CD4-positive, alpha-beta memory T cell (primary cell): ENCODE measurements at places on chromosomes 11 and 22.

DNA sequence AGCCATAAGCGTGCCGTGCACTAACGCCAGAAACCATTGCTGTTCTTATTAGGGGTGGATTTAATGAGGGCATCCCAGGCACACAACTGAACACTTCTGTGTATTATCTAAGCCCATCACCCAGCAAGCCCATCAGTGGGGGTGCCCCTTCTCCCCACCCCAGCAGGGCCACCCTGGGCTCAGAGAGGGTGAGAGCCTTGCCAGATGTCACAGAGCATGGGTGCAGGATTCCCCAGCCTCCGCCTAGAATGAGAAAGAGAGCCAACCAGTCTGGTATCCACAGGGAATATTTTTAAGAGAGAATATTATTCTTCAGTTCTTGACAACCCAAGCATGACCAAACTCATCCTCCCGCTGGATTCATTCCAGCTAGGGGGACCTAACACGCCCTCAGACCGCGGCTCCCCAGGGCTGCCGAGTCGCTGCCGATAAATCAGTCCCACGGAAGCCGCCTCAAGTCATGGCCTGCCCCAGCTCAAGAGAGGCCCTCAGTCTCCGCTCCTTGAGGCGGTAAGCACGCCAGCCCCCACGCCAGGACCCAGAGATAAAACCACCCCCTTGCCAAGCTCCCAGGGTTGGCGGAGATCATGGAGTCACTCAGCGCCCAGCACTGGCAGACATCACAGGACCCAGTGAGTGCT lies 47.2 kb downstream of the MN1 start:
- DNase-seq, result no peak

GRCh38 chr22:45064313-45065278 lies 54.8 kb upstream of the PHF21B start:
- DNase-seq, result no peak

DNA sequence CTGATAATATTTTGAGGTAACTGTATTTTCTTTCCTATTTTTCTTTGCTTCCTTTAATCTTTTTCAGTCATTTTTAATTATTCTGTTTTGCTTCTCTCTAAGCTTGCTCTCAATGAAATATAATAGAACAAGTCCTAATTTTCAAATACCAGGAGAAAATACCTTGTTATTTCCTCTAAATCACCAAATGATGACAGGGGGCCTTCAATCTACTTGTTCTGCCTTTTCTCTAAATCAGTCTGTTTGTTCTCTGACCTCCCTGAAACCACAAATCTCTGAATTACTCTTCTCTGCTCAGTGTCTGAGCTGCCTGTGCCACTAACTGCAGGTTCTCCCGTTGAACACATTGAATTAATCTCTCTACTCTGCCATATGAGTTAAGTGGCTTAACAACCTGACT lies 286.2 kb downstream of the C11orf87 start:
- DNase-seq, result no peak

GRCh38 chr11:88631497-88631896 lies 294.0 kb upstream of the CTSC start:
- no peak for DNase-seq

DNA sequence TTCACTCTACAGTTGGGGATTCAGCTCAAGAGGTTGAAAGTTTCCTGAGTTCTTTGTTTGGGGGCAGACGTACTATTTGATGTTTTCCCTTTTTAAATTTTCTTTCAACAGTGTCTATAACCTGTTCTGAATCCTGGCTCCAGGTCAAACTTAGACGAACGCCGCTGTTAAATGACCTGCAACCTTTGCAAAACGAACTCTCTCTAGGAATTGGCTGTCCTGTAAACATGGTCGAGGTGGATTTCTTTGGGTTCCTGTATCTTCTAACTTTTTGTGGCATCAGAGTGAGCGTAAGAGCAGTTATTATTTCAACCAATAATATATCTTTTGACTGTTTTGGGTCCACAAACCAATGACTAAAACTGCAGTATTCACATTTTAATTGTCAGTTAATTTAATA lies 1.6 kb downstream of the OOSP4A start:
- DNase-seq, result no peak

GRCh38 chr11:91998481-91998880 lies 226.1 kb upstream of the FAT3 start:
- no peak for DNase-seq

- DNase-seq, result no peak
Observed at GRCh38 chr11:116901211-116901610, 63.8 kb upstream of the APOA1 start.

DNA sequence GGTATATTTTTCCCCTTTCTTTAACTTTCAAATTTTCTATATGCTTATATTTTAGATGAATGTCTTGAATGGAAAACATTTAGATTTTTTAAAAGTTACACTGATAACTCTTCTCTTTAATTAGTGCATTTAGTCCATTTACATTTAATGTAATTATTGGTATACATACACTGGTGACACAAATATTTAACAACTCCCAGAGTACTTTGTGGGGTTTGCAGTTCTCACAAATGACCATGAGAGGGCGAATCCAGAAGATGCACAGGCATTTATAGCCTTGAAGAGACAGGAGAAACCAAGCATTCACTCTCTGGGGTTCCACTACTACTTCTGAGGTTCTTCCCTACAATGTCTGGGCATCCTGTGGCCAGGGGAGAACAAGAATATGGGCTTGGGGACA lies 125.1 kb downstream of the TIMP3 start:
- DNase-seq, result no peak

GRCh38 chr11:27370374-27370773 lies 7.4 kb upstream of the CCDC34 start:
- no peak for DNase-seq

- DNase-seq, result no peak
Observed at GRCh38 chr11:72350752-72351151, 83.6 kb downstream of the CLPB start.

DNA sequence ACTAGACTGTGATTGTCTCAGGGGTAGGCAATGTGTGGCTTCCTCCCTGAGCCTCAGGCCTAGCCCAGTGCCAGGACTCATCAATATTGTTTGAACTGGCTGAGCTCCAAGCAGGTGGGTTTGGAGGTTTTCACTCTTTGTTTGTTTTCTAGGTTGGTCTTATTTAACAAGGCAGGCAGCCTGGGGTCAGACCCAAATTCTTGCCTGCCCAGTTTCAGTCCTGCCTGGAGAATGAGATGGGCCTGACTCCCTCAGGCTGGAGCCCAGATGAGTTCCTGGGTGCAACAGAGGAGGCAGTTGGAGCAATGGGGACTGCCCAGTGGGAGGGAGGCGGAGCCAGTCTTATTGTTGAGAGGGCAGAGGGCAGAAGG lies 28.3 kb upstream of the TP53I11 start:
- no peak for DNase-seq
